ENCODE measurements at places on chromosomes 11 and 22.
A peak's percentile ranks its signal among the peaks of the same experiment; 100 is the strongest.

GRCh38 chr11:7675631-7676030 is 2.3 kb upstream of the CYB5R2 start:
- no peak for DNase-seq

- peak; percentile 82 for DNase-seq
Observed at GRCh38 chr11:72738199-72739141, 13.7 kb downstream of the ARAP1 start.

DNA sequence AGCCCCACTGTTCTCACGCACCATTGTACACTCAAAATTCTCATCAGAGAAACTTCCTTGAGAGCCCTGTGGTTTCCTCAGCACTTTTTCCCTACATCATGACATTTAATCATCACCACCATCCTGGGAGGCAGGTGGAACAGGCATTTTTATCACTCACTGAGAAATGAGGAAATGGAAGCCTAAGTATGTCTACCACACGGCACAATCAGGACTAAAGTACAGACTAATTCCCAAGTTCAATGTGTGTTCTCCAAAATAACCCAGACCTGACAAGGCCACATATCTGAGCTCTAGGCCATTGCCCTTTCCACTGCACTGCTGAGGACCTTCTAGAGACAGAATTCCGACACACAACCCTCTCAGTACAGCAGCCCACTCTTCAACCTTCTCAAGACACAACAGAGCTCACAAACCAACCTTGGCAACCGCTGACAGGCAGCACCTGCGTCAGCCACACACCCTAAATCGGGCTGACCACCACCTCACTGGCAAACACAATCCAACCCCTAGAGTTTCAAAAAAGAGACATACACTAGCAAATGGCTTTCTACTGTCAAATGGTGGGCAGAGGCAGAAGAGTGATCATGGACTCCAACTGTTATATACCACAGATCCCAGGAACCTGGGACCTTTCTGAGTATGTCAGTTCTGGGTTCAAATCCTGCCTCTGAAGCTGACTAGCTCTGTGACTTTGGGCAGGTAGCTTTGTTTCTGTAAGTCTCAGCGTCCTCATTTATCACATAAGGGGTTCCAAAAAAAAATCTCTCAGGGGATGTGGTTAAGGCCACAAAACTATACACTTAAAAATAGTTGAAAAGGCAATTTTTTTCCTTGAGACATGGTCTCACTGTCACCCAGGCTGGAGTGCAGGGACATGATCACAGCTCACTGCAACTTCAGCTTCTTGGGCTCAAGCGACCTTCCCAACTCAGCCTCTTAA is 16.3 kb downstream of the SMCO4 start:
- no peak for DNase-seq

- DNase-seq, result no peak
Observed at GRCh38 chr11:5366856-5367255, 15.5 kb downstream of the OR51B6 start.
